NCI-H1092 (cell line): ENCODE measurements at places on chromosomes 4 and X.

- no peak for DNase-seq
Measured at GRCh38 chr4:174713821-174714220, 115.2 kb downstream of the GLRA3 start.

DNA sequence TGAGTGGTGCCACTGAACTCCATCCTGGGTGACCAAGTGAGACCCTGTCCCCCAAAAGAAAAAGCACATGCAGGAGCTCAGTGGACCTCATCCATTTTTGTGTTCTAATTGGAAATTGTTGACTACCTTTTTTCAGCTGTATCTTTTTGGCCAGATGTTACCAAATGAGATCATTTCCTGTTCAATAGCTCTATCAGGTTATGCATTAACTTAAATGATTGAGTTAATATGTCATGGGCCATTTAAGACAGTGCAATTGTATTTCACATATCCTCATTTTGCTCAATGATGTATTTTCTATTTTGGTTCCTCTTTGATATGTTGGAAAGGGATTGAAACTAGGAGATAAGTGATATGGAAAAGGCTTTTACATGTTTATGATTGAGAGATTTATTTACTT is 26.2 kb upstream of the RHOH start:
- no peak for DNase-seq

DNA sequence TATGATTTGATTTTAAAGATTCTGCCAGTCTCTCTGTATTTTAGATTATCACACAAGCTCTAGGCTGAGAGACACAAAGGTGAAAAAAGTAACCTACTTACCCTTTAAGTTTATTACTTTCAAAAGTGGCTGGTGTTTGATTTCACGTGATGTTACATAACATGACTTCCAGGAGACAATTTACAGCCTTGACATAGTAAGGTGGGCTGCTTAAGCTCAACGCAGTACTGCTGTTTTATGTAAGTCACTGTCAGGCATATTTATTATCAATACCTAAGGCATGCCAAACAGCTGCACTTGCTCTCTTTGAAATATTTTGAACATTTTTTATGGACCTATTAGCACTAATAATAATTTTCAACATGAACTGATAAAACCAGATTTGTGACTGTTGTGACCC is 451.5 kb upstream of the FAM241A start:
- DNase-seq: no peak

DNA sequence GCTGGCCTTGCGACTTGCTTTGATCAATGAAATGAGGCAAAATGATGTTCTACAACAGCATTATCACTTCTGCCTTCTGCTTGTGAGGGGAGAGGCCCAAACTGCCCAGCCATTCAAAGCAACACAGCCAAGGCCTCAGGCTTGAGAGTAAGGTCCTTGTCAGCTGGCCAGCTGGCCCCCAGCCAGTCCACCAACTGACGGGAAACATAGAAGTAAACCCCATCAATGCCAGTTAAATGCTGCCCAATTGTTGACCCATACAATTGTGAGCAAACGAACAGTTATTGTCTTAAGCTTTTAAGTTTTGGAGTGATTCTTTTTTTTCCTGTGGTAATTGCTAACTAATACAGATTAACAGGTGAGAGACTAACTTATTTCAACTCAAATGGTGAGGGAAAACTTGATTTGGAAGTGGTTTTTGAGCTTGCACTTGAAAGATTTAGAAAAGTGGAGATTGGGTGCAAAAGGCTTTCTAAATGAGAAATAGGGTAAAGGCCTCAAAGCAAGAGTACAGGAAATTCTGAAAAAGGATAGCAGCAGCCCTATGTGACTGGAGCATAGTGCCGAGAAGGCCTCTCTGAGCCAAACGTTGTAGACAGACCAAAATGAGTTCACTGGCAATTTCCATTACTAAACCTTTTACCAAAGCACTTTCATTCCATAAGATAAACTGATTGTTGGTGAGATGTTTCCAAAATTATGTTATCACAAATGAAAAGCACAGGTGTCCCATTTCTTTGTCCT is 66.9 kb downstream of the ARHGEF38 start:
- peak; percentile 90 for DNase-seq

DNA sequence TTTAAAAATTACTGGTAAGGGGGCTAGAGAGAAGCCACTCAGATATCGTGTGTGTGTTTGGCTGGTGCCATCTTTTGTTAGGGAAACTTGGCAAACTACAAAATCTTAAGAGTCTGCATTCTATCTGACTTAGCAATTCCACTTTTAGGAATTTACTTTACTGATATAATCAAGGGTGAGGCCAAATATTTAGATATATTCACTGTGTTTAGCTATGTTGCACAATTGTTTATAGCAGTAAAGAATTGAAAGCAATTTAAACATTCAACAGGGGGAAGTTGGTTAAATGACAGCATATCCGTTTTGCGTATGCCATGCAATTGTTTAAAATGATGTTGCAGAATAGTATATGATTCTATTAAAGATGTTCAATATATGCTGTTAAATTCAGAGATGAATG is 6.4 kb upstream of the HERC3 start:
- DNase-seq: no peak

DNA sequence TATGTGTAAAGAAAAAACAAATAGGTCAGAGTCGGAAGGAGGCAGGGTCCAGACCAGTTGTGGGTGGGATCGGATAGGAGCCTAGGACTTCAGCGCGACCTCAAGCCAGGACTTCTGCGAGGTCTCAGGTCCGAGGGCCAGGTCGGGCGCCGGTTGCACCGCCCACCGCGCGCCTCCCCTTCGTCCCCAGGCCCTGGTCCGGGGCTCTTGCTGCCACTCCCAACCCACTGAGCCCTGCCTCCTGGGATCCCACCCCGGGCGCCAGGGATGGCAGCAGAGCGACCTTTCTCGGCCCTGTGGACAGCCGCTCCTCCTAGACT is 12.3 kb downstream of the PITX2 start:
- DNase-seq: no peak

DNA sequence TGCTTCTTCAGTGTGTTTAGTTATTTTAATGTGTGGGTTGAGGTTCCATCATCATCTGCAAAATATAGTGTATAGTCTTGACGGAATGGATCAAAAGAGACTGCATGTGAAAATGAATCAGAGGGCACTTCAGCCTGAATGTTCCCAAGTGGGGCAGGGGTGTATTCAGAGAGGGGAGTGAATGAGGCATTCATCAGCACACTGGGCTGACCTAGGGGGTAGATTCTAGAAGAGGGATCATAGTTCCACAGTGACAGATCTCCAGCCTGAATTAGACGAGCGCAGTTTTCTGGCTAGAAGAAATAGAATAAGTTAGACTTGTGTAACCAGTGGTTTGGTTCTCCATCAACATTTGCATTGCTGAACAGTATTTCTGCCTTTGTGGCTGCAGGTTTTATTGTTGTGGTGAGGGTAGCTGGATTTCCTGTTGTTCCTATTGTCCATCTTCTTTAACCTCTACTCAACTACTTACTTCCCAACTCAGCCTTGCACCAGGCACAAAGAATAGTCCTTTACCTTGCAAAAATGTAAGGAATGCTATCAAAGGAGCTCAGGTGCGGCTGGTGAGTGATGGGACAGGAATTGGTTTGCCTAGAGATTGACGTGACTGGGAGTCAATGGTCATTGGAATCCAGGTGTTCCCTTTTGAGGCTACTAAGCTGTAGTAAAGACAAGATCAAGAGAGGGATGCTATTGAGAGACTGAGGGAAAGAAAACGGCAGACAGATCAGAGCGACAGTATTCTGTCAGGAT is 50.9 kb downstream of the NAP1L5 start:
- DNase-seq: no peak

- no peak for DNase-seq
Measured at GRCh38 chrX:30573125-30573524, 4.4 kb downstream of the TASL start.

DNA sequence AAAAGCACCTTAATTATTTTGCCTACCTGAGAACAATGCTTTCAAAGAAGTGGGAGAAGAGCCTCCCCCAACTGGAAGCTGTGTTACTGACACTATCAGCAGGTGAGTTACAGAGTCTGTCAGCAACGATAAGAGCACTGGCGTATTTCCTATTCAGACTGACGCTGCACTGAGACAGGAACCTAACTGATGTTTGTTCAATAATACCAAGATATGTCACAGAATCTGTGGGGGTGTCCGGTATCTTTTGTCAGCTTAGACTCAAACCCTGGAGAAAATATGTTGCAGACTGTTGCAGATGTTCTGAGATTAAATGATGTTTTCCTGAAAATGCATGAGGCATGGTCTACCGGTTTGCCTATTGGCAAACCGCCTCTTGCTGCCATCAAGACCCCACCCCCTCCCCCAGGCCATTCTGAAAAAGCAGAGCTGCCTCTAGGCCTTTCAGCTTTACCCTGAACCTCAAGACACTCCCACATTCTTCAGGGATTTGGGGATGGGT is 115.2 kb upstream of the KIT start:
- DNase-seq: no peak

- DNase-seq: no peak
Measured at GRCh38 chr4:116599859-116600258, 485.5 kb downstream of the TRAM1L1 start.

DNA sequence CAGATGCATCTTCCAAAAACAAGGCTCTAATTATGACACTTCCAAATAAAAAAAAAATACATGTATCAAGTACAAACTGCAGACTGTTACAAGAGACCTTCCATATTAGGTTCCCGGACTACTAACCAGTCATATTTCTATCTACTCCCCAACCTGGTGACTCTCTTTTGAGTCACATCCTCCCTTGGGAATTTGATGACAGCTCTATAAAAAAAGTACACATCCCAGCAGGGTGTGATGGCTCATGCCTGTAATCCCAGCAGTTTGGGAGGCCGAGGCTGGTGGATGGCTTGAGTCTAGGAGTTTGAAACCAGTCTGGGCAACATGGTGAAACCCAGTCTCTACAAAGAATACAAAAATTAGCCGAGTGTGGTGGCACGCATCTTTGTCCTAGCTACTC is 14.9 kb downstream of the RPGR start:
- no peak for DNase-seq

DNA sequence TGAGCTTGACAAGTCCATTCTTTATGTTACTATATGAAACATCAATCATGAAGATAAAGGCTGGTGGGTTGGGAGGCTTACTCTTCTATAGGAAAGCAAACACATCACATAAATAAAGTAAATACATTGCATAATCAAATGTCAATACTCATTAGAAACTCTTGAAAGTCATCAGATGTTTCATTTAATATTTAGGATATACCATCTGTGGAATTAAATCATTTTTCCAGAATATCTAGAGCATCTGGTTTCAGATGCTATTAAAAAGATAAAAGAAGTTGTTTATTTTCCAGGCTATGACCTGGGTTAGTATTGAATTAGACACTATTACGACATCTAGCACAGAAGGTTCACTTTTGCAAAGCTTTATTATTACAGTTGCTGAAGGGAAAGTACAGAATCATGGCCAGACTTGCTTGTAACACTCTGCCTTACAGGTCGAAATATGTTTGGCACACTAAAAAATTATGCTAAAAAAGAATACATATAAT is 72.6 kb downstream of the METTL14 start:
- DNase-seq: no peak

GRCh38 chrX:47862680-47863079 is 26.0 kb downstream of the ZNF81 start:
- no peak for DNase-seq

DNA sequence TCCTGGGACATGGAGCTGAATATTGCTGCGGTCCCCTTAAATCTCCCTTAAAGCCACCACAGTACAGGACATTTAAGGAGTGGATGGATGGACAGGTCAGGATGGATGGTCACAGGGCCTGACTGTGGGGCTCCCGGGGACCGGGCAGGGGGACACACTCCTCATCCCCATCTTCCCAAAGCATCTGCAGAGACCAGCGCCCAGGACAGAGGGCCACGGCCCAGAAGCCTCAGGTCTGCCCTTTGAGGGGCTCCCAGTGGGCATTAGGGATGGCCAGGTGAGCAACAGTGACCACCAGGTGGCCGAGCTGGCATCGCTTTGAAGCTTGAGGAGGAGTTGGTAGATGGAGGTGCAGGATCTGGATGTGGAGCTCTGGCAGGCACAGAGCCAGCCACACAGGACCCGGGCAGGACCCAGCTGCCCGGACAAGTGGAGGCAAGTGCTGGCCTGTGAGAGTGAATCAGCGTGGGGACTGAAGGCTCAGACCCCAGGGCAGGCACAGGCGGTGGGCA is 51.4 kb downstream of the ABLIM2 start:
- no peak for DNase-seq

- DNase-seq: no peak
Measured at GRCh38 chr4:6875431-6875831, 34.2 kb upstream of the TBC1D14 start.

GRCh38 chr4:949656-950055 is 17.4 kb downstream of the TMEM175 start:
- no peak for DNase-seq

- no peak for DNase-seq
Measured at GRCh38 chrX:78331708-78332107, 4.3 kb upstream of the CYSLTR1 start.

- no peak for DNase-seq
Measured at GRCh38 chr4:38400946-38401345, 263.1 kb upstream of the KLF3 start.

- no peak for DNase-seq
Measured at GRCh38 chr4:177304094-177304493, 5.6 kb upstream of the NEIL3 start.

- DNase-seq: no peak
Measured at GRCh38 chr4:106329041-106329618, 12.8 kb downstream of the AIMP1 start.

- no peak for DNase-seq
Measured at GRCh38 chrX:38868941-38869401, 67.7 kb downstream of the MID1IP1 start.

DNA sequence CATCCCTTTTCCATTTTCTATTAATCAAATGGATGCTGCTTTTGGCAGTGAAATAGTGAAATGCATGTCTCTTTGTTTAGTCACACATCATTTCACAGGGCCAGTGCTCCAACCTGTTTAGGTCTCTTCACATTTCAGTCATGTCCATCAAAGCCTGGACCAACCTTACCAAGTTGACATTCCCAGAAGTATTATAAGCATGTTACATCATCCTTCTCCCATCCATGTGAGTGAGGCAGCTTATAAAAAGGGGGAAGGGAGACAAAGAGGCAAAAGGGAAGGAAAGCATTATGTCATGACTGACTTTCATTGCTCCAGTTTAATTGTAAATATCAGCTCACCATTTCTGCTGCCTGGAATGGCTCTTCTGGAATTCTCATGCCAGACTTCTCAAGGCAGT is 94.4 kb downstream of the NWD2 start:
- DNase-seq: no peak

DNA sequence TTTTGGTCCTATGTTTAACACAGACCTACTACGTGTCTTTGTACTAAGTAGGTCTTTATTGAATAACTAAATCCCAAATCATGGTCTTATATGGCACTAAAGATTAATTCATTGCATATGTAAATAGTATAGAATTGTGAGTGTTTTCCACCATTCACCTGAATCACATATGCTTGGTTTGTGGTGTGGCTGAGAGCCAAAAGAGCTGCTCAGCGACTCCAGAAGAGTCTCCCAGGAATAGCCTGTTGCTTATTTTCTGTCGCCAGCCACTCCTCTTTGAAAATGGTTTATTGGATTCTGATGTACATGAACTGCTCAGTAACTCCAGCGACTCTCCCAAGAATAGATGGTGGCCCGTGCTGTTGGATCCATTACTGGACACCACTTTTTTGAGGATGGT is 184.5 kb downstream of the CLCN4 start:
- DNase-seq: no peak

GRCh38 chrX:102745857-102746584 is 25.5 kb downstream of the GPRASP3 start:
- no peak for DNase-seq

GRCh38 chr4:147950261-147950660 is 218.4 kb downstream of the ARHGAP10 start:
- no peak for DNase-seq

GRCh38 chr4:126264839-126265238 is 950.1 kb downstream of the FAT4 start:
- no peak for DNase-seq

- peak; percentile 0 for DNase-seq
Measured at GRCh38 chrX:138191998-138192397, 519.5 kb downstream of the FGF13 start.
